ACHN (cell line): ENCODE measurements at places on chromosomes 5 and 9.

DNA sequence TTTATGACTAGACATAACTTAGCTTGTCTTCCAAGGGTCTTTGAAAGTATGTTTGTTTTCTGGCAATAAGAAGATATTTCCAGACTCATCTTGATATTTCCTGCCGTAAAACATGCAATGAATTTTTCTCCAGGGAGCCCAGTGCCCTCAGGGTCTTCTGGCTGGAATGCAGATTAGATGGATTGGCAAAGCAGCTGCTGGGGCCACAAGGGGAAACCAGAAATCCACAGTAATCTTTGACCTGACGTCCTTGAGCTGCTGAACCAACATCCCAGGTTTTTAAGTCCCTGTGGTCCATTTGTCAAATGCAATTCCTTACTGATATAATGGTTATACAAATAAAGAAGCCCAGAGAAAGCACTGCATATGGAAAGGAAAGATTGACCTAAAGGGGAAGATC lies 93.0 kb downstream of the THBS4 start:
- no peak for DNase-seq

- DNase-seq: no peak
Observed at GRCh38 chr5:145324767-145325479, 510.2 kb downstream of the PRELID2 start.

- DNase-seq: no peak
Observed at GRCh38 chr9:108377382-108377781, 478.4 kb downstream of the ACTL7B start.

DNA sequence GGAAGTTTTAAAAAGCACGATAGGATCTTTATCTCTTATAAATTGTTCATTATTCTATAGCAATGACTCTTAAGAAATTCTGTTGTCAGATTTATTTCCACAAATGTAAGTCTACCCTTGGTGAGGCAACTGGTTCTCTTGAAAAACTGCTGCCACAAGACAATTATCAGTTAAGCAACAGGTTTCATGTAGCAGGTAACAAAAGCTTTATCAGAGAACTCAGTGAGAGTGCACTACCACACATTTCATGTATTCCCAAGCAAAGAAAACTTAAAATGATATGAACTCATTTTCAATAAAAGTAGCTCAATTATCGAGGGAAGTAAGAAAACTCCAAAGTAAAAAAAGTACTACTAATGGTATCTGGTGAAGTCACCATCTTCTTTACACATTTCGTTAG lies 9.4 kb downstream of the NR6A1 start:
- no peak for DNase-seq

- no peak for DNase-seq
Observed at GRCh38 chr5:150559088-150559487, 51.2 kb downstream of the NDST1 start.

GRCh38 chr5:93072831-93073459 lies 508.1 kb downstream of the NR2F1-AS1 start:
- no peak for DNase-seq

GRCh38 chr5:88815050-88815789 lies 67.8 kb downstream of the MEF2C start:
- no peak for DNase-seq

GRCh38 chr9:129945314-129945713 lies 97.7 kb downstream of the FNBP1 start:
- DNase-seq: no peak

GRCh38 chr9:130300739-130301138 lies 35.2 kb downstream of the HMCN2 start:
- DNase-seq: no peak

DNA sequence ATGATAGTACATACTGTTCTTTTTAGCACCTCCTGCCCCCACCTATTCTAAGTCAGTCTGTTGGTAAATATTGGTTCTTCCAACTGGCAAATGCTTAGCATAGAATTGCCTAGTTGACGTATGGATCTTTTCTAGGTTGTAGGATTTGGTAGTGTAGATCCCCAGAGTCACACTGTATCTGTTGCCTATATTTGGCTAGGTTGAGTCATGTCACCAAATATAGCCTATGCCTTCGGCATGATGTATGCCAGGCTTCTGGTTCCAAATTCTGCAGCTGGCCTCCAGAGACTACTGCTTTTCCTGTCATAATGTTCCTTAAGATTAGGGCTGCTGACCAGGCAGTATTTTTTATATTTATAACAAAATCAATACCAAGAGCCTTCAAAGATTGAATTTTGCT lies 38.2 kb downstream of the CPEB4 start:
- DNase-seq: no peak

DNA sequence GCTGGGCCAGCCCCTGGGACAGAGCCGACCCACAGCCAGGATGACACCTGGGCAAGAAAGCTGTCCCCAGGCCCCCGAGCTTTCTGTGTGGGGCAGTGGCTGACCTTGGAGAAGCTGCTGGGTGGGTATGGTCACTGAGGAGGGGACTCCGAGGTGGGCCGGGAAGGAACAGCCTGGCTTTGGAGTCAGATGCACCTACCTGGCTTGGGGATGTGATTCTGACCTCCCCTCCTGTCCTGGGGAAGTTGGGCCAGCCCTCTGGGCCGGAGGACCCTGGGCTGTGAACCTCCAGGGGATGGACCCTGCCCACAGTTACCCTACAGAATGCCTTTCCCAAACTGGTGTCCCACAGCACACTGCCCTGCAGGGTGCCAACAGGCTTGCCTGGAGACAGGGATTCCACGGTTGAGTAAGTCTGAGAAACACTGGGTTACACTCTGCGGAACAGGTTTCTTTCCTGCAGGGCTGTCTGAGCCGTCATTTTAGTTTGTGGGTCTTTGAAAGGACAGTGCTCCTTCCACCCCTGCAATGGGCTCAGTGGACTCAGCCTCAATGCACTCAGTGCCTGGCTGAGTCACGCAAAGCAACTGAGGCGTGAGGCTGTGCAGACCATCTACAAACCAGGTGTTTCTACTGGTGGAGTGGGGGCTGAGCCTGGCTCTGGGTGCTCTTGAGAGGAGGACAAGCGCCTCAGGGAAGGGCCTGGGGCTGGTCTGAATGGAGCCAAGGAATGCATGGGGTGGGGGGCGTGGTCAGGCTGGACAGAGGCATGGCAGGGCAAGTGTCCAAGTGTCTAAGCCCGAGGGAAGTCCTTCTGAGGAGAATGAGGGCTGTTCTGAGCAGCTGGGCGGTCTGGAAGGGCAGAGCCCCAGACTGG lies 41.3 kb upstream of the PHYKPL start:
- DNase-seq: no peak

- no peak for DNase-seq
Observed at GRCh38 chr9:126472198-126472947, 141.4 kb upstream of the LMX1B start.

DNA sequence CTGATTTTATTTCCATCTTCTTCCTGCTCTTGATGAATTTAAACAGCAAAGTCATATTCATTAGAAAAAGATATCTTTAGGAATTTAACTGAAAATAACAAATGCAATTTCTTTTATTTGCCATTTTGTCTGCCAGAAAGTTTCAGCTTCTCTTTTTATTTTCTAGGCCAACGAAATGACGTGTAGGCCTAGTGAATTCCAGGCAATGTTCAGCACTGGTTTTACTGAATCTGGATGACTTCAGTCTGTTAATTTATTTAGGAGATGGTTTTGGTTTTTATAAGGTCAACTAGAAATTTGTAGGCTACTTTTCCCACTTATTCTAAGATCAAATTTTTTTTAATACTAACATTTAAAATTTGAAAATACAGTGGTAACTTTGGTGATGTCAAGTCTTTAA lies 129.1 kb upstream of the VCAN start:
- DNase-seq: no peak

- DNase-seq: no peak
Observed at GRCh38 chr5:151780348-151780747, 8.6 kb downstream of the G3BP1 start.

DNA sequence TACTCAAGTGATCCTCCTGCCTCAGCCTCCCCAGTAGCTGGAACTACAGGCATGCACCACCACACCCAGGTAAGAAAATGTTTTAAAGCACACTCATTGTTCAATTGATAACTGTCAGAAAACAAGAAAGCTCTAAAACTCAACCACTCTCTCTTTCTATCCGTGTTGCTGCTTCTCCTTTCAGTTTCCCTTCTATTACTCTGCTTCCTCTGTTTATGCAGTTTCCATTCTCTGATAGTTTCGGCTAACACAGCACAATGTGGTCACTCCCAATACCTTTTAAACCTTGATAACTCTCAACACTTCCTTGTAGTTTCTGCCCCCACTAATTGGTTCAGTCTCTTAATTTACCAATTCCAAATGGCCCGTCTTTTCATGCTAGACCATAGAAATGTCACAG lies 59.2 kb upstream of the NR4A3 start:
- no peak for DNase-seq

DNA sequence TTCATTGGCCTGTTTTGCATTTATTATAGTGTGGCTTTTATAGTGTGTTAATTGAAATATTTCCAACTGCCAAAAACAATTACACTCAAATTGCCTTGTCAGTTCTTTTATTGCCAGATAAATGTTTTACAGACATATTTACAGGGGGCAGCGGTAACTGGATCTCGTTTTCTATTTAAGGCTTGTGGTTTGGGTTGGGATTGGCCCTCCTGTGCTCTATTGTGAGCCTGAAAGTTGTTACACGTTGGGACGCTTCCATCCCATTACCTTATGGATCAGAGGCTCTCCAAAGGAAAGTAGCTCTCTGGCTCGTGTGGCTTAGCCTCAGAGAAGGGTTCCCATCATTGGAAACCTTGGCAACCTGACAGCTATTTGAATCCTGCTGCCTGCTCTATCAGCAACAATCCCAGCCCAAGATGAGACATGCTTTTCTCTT lies 20.8 kb downstream of the DNAI1 start:
- no peak for DNase-seq

DNA sequence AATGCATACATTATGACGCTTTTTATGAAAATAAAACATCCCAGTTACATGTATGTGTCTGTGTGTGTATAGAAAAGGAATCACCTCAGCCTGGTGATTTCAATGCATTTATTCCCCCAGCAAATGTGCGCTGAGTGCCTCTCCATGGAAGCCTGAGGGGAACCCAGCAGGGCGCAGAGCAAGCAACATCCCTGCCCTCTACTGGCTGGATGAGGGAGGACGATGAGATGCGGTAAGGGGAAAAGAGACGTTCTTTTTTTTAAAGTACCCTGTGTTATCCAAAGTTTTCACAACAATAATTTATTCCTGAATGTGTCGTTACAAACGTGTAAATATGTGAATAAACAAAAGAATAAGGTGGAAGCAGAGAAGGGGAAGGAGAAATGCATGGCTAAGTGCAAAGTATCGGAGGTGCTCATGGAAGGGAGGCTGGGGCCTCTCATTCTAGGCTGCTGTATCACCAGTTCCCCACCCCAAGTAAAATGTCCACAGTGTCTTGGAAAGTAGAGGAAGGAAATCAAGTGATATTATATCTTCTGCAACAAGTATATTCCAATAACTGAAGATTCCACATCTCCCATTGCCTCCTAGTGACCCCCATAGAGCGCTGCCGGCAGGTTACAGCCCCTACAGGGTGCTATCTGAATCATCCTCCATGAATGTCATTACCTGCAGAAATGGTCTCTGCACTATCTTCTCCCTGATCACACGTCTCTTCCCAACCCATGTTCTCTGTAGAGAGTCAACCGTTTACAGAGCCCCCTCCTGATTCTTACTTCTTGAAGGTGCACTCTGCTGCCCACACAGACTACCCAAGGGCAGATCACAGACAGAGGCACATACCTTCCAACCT lies 13.0 kb upstream of the ABLIM3 start:
- peak; percentile 57 for DNase-seq

DNA sequence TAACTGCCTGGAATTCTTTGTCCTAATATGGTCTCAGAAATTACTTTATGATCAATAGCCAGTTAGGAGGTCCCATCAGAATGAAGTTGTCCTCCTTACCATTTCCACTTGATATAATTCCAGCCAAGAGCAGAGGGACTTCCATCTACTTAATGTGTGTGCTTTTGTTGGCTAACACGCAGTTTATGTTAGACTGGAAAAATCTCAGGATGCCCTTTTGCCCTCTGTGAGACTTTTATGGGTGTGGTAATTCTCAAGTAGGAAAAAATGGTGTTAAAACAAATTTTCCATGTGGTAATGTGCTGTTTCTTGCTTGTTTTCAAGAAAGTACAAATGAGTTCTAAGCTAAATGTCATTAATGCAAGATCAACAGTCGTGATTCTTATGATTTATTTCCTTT lies 327.1 kb downstream of the MTRR start:
- no peak for DNase-seq

DNA sequence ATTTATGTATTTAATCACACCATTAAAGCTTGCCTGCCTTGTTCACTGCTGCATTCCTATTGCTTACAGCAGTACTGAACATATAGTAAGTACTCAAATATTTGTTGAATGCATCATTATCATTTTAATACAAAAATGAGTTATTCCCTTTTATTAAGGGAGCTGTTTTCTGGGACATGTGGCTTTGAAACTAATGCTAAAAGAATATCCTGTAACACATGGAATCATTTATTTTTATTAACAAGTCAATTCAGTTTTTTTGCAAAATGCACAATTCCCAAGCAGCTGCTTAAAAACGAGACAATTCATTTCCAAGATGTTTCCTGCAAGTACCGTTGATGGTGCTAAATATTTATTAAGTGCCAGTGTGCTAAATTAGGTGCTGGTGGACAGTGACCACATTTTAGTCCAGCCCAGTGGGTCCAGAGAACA lies 148.3 kb upstream of the NR3C1 start:
- no peak for DNase-seq

DNA sequence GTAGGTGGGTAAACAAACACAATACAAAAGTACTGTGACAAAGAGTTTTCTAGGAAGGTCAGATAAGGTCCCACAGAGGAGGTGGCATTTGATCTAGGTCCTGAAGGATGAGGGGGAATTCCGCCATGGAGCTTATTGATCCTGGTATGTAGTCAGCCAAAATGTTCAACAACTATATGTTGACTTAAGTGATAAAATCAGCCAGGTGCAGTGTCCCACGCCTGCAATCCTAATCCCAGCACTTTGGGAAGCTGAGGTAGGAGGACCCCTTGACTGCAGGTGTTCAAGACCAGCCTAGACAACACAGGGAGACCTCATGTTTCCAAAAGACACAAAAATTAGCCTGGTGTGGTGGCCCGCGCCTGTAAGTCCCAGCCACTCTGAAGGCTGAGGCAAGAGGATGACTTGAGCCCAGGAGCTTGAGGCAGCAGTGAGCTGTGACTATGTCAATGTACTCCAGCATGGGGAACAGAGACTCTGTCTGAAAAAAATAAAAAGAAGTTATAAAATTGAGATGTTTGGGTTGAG lies 46.4 kb upstream of the PLIN2 start:
- no peak for DNase-seq

DNA sequence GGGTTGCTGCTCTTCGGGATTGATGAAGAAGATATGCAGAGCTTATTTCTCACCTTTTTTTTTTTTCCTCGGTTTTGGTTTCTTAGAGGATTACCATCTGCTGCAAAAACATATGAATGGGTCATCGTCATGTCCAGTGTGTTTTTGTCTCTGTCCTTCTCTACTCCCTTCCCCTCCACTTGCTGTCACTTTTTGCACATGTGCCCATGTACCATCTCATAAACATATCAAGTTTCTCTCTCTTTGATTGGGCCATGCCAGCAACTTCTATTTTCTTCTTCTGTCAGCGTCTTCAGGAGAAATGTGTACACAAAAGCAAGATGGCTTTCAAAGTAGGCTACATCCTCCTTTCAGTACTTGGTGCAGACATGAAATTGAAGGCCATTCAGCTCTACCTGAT lies 57.1 kb downstream of the ZNF462 start:
- DNase-seq: no peak
